AG04449 (cell line): ENCODE measurements at places on chromosomes 7 and 10.

- no peak for DNase-seq
Measured at GRCh38 chr7:117435475-117436043, 8.3 kb upstream of the ASZ1 start.

DNA sequence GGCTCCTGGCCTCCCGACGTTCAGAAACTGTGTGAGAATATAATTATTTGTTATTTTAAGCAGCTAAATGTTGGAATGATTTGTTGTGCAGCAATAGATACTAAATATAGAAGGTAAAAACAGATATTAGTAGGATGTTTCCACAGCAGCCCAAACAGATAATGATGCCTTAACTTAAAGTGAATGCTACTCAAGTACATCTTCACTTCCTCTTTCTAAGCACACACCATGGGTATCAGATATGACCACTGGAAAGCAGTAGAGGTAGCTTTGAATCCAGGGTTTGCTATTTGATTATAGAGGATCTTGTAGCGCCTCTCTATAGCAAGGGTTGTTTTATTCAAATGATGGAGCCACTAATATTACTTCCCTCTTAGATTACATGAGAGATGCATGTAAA, 38.2 kb upstream of the BET1 start:
- no peak for DNase-seq

DNA sequence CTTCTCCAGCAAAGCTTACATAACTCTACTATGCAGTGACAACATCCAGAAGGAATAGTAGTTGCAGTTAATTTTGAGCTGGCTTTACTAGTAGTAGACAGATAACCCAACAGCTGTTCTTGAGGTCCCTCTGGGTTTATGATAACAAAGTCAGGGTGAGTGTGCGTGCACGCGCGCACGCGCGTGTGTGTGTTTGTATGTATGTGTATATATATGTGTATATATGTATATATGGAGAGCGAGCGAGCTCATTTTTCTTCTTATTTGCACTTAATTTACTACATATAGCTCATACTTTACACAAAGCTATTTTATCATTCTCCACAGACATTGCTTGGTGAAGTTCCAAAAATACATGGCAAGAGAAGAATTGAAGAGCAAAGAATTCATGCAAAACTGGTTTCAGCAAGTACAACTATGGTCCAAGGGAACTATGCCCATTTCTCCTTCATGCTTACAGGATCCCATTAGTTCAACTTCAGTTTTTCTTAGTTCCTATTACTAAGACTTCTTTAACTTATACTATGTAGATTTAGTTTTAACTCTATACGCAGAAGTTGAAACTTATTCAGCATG, 105.9 kb upstream of the TMEM168 start:
- DNase-seq, result no peak

DNA sequence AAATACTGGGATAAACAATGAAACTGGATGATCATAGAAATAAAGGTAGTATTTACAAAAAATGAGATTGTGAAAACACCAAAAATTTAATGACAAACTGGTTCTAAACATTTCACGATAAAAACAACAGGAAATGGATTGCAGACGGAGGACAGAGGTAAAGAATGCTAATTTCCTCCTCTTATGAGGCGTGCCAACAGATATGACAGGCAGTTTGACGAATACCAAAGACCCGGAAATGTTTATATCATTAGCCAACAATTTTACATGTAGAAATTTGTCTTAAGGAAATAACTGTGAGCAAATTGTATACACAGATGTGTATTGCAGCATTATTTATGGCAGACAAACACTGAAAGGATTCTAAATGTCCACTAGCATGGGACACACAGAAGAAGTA, 162.0 kb upstream of the MGMT start:
- no peak for DNase-seq

- no peak for DNase-seq
Measured at GRCh38 chr10:78972160-78972946, 96.4 kb upstream of the ZMIZ1 start.
